ENCODE measurements at places on chromosomes 2 and 18. TPM values are rescaled to one million over a fixed set of nuclear protein-coding genes. Genes with fewer than 3 reads are reported as not detected.
A peak's percentile ranks its signal among the peaks of the same experiment; 100 is the strongest.

Gene SP5
- total RNA-seq, result not detected

DNA sequence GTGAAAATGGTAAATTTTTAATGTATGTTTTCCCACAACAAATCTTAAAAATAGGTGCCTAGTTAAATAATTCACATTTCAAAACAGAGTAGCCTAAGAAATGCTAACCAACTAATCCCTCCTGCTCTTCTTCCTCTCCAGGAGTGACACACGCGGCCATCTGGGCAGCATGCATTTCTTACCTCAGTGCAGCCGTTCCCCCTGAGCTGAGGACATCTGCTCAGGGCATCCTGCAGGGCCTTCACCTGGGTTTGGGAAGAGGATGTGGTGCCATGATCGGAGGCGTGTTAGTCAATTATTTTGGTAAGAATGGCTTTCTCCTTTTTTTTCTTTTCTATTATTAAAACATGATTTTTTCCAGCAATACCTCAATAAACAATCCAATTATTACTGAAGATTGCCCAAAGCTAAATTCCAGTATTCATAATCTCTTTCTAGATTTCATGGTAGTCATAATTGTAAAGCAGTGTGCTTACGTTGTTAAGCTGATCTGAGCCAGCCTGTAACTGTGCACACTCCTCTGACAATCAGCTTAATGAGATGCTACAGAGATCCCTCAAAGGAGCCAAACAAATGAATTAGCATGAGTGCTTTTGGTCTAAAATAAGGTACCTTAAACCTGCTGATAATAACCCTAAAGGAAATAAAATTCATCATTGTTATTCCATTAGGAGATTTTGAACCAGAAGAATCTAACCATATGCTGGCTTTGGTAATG lies 45.8 kb downstream of the NEMP2 start:
- DNase-seq, result no peak

- DNase-seq, result no peak
These were observed 1.1 kb upstream of the PREB start for GRCh38 chr2:27135478-27135955.

Gene MAP3K20
- 46.8 TPM for total RNA-seq

- no peak for DNase-seq
These were observed 39.2 kb downstream of the GREB1 start for GRCh38 chr2:11572996-11573395.

GRCh38 chr2:86492048-86492453 lies 50.9 kb downstream of the KDM3A start:
- DNase-seq, result no peak

GRCh38 chr18:54217624-54218023 lies 6.8 kb downstream of the MBD2 start:
- DNase-seq, result no peak

DNA sequence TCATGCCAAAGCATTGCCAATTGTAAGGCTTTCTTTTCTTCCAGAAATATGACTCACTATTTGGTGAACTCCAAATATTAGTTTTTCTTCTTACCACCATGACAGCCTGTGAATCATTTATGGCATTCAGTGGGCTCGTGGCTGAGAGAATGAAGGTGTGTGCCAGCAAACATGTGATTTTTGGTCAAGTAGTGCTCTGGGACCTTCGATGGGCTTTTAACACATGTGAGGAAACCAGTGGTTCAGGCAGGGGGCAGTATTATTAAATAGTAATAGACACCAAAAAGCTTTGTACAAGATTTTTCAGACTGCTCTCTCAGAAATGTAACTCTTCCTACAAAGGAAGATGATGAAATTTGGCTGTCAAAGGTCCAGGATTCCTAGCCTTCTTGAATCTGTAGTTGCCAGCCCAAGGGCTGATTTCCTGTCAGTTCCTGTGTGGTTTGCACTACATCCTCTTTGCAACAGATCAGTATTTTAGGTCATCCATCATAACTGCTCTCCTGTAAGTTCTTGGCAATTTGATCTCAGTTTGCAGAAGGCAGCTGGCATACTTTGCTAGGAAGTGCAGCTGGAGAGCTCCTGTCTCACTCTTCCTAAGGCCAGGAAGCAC lies 64.3 kb downstream of the BABAM2 start:
- DNase-seq, result peak; percentile 86

GRCh38 chr2:170030040-170030439 lies 147.9 kb upstream of the MYO3B start:
- DNase-seq, result no peak

DNA sequence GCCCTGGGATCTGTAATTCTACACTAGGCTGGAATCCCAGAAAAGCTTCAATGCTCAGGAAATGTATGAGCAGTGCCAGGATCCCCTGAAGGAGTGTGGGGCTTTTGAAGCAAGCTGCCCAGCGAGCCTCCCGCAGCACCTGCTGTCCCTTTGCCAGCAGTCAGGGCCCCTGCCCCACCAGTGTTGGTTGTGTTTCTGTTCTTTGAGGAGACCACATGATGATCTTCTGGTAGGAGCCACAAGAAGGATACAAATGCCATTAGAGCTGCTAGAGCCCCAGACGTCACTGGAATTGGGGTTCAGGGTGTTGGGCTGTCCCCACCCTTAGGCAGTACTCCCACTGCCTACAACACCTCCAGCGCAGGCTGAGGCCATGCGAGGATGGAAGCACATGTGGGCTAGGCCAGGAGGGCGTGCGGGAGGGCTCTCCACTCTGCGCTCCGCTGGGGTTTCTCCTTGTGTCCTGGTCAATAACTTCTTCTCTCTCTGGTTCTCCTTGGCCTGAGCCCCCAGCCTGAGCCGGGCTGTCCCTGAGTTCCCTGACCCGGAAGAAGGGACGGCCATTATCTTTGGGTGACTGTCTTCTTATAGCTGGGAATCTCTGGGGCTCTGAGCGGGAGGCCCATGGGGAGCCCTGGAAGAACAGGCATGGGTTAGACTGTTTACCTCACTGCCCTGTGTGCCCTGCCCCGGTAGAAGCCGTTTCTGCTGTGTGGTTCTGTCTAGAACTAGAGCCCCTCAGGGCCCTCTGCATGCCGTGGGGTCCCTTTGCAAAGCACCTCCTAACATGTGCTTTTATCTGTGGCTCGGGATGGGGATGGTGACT lies 73.9 kb downstream of the LRRFIP1 start:
- DNase-seq, result no peak

Gene CD8A
- 0.07 TPM for total RNA-seq

DNA sequence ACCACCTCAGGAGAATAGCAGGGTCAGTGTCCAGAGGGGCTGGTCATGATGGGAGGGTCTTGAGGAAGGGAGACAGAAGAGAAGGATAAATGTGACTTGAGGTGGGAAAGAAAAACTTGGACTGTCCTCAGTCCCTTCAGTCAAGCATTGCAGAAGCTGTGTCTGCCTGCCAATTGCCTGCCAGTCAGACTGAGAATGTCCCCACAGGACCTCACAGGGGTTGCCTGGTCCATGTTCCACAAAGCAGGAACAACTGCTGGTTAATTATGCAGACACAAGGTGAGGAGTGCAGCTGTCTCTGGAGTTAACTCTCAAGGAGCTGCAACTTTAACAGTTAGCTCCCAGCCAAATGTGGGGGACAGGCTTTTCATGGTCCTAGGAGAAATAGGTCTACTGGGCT lies 75.7 kb downstream of the TRIM43 start:
- DNase-seq, result no peak

Gene KCNJ13
- total RNA-seq, result not detected

Gene DNAH7
- 0.07 TPM for total RNA-seq

DNA sequence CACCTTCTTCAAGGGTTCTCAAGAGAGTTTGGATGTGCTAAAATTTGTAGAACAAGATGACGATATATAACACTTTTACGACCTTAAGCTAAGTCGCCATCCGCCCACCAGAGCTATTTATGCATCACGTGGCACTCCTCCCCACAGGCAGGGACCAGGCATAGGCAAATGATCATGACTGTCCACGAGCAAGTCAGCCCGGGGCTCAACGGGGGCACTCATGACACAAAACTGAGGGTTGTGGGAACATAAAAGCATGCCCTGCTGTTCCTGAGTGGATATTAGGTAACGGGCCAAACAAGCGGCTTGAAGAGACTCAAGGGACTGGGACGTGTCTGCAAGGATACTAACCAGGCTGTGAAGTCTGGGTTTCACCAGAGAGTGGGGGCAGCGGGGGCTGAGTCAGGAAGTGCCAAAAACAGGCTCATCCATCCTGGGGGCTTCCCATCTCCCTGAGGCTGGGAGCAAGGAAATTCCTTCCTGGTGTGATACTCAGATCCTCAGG lies 58.1 kb downstream of the FAM178B start:
- DNase-seq, result peak; percentile 6

- no peak for DNase-seq
These were observed 40.4 kb upstream of the MYCN start for GRCh38 chr2:15899751-15900493.
